ENCODE measurements at places on chromosomes 5 and 9.

DNA sequence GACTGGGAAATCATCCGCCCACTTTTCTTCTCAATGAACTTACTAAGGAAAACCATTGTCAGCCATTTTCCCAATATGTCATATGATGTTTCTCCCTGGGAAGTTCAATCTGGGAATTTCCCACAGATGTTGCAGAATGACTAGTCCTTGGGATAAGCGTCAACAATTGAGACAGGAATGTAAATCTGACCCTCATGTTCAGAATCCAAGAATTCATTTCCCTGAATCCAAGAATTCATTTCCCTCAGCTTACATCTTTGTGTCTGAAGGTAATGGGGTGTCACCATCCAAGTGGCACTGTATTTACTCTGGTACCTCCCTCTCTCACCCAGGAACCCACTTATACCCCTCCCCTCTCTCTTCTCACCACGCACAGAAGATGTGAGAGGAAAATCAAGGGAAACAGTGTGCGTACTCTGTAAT is 7.4 kb downstream of the KLF9 start:
- peak; percentile 90 for DNase-seq

DNA sequence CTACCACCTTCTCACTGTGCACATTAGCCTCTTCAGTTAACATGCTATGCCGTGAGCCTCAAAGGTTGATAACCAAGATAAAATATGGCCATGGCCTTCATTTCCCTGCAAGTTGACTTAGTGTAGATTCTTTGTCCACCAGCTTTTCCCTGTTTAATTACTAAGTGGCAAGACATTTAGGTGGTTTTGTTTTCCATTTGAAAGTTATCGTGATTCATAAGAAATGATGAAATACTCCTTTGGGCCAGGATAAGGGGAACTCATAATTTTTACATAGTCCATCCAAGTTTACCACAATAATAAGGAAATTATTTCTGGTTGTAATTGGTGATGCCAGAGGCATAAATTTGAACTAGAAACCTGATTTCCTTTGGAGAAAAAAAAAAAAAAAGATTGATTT is 609.6 kb downstream of the TAF11L14 start:
- no peak for DNase-seq

- no peak for DNase-seq
Measured at GRCh38 chr5:61385627-61386026, 53.6 kb downstream of the ZSWIM6 start.

DNA sequence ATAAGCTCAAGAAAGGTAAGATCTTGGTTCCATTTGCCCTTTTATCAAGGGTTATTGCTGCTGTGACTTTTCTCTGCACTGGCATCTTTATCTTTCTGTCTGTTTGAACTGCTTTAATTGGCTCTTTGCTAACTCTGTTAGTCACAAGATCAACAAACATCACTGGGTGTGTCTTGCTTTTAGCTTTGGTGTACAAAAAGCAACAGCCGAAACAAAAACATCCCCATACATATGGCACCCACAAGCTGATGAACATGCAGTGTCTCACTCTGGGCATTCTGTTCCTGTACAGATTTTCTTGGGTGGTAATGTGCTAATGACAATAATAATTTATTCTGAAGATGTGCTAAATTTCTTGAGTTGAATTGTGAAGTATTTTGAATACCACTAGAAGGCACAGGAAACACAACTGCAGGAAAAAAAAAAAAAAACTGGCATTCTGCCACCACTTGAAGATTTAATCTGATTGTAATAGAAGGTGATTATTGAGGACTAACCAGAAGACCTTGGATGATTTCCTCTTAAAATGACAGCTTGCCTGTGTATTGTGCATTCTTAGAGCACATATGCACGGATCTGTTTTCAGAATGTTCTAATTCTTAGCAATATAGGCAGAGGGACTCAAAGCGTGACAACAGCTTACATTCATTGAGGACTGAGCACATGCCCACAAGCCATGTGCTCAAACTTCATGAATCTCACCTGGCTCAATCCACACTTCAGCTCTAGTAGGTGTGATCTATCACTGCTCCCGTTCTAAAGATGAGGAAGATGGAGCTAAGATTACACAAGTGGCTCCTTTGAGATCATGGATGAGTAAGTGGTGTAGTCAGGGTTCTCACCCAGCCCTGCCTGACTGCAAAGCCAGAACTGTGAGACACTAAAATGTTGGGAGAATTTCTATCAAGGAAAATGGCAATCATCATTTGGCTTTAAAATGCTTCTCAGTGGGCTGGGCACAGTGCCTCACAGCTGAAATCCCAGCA is 96.4 kb downstream of the EBF1 start:
- DNase-seq: no peak

DNA sequence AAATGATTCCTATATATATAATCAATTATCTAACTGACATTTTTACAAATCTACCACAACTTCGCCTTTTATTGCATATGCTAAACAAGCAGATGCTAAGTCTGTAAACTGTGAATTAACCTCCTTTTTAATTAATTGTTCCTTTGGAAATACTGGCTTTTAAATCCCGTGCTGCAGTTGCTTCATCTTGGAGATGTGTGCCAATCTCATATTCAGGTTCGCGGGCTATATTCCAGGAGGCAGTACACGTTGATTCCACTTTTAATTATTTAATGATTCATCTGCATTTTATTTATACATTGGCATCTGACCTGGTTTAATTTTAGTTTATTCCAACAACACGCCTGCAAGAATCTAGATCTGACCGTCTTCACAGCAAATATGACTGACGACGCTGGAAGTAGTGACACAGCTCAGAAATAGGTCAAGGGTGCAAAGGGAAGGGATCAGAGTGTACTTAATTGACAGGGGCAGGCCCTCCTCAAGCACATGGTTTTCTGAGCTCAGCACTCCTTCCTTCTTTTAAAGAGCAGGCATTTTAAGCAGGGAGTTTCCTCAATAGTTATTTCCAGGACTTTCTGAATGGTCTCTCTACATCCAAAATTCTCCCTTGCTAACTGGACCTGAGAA is 125.2 kb downstream of the GLIS3 start:
- DNase-seq: no peak

- no peak for DNase-seq
Measured at GRCh38 chr5:154181161-154181560, 9.4 kb upstream of the GALNT10 start.

- no peak for DNase-seq
Measured at GRCh38 chr9:98933185-98933584, 10.5 kb upstream of the COL15A1 start.

- DNase-seq: no peak
Measured at GRCh38 chr9:16243798-16244197, 626.7 kb downstream of the BNC2 start.

- DNase-seq: no peak
Measured at GRCh38 chr9:4667681-4668080, 1.4 kb upstream of the SPATA6L start.

DNA sequence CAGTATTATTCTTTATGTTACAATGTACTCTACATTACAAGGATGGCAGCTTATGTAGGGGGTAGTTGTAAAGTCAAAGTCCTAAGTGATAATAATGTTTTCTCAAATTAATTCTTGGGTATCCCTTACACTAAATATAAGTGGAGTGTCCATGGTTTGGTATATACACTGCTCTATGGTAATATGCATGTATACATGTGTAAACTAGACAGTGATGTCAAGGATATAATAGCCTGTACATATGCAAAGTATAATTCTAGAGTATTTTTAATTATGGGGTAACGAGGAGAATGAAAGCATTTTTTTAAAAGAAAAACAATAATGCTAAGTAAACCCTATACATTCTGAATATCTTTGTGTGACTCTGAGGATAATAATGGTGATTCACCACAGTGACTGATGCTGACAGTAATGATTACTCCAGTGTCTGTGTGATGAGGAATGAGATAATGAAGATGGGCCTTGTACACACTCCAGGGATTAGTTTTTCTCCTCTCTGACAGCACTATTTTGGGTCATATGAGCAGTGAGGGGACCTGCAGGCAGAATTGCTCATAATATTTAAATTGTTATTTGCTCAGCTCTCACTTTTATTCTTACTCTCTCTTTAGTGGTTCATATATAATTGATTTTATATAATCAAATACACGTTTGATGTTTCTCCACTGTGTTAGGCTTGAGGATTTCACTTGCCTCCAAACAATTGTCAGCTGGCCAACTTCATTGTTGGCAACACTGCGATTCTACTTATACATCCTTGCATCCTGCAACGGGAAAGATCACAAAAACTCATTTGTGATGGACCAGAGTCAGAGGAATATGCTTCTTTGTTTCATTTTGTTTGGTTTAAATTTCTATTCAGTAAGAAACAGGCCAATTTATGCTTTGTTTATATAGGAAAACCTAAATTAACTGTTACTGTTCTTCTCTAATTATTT is 88.2 kb downstream of the NREP start:
- DNase-seq: no peak

DNA sequence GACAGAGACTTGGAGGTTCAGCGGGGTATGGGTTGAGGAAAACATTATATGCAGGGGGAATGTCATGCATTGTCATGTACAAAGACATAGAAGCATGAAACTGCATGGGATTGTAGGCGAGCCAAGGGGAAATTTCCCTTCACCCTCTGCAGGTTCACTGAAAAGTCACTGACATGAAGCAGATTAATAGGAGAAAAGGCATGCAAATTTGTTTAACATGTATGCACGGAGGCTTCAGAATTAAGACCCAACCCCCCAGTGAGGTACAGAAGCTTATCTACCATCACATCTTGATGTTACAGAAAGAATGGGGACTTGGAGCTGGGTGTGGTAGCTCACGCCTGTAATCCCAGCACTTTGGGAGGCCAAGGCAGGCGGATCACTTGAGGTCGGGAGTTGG is 18.5 kb downstream of the NIM1K start:
- no peak for DNase-seq

GRCh38 chr9:2128141-2128540 is 113.0 kb downstream of the SMARCA2 start:
- no peak for DNase-seq

DNA sequence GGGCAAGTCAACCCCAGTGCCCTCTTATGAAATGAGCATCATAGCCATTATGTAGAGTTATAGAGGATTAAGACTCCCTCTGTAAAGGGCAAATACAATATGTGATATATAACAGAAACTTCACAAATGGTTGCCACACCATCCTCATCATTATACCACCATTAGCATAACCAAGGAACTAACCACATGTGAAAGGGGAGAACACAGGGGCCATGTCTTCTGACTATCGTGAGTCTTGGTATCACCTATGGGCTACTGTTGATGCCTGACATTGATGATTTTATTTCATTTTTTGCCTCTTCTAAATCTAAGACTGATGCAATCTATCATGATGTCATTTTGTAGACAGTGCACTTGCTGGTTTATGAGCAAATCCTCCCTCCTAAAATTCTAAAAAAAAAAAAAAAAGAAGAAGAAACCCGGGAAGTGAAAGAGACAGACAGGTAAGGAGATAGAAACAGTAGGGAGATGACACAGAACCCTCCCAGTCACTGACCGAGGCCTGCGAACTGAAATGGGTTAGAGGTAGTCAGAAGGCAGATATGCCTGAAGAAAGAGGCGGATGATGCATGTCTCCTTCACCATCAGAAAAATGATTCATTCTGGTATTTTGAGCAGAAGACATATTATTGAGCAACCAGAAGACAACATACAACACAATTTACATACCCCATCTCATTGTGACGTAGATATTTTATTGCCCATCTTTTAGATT is 266.0 kb downstream of the DMAC1 start:
- DNase-seq: no peak

DNA sequence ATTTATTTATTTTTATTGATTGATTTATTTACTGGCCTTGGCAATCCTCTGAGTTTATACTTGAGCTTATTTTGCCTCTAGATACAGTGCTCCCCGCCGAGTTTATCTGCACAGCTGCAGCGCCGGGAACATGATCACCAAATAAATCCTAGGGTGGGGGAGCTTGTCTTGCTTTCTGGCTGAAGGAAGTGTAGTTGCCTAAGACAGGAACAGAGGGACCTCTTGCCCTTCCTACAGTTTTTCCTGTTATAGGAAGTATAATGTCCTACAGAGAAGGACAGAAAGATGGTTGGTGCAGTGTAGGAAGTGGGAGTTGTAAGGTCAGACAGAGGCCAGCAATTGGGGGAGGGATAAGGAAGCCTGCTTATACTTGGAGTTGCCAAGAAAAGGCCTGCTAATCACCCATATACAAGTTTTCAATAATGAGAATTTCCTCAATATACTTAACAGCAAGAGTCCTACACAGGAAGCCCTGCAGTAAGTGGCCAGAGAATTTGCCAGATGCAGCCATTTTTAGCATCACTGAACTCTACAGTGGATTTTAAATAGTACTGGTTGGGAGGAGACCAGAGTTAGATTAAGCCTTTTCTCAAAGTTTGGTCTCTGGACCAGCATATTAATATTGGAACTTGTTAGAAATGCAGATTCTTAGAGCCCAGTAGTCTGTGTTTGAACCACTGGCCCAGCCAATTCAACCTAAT is 7.7 kb downstream of the AOPEP start:
- DNase-seq: no peak
